HL-60 (cell line): ENCODE measurements at places on chromosomes 4 and X.

GRCh38 chrX:75623535-75623934, 100.7 kb upstream of the ZDHHC15 start:
- no peak for DNase-seq

DNA sequence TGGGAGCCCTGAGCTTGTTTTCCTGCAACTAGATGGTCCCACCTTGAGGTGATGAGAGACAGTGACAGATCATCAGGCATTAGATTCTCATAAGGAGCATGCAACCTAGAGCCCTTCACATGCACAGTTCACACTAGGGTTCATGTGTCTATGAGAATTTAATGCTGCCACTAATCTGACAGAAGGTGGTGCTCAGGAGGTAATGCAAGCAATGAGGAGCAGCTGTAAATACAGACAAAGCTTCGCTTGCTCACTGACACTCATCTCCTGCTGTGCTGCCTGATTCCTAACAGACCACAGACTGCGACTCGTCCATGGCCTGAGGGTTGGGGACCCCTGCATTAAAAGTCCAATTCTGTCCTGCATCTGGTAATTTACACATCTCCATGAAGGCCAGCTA, 141.6 kb downstream of the KCNIP4 start:
- DNase-seq = no peak

- DNase-seq = no peak
Measured at GRCh38 chr4:93396272-93396671, 432.3 kb upstream of the ATOH1 start.

- DNase-seq = no peak
Measured at GRCh38 chr4:54234497-54235205, 5.6 kb downstream of the PDGFRA start.

GRCh38 chr4:88696630-88697029, 999 bp downstream of the NAP1L5 start:
- no peak for DNase-seq

DNA sequence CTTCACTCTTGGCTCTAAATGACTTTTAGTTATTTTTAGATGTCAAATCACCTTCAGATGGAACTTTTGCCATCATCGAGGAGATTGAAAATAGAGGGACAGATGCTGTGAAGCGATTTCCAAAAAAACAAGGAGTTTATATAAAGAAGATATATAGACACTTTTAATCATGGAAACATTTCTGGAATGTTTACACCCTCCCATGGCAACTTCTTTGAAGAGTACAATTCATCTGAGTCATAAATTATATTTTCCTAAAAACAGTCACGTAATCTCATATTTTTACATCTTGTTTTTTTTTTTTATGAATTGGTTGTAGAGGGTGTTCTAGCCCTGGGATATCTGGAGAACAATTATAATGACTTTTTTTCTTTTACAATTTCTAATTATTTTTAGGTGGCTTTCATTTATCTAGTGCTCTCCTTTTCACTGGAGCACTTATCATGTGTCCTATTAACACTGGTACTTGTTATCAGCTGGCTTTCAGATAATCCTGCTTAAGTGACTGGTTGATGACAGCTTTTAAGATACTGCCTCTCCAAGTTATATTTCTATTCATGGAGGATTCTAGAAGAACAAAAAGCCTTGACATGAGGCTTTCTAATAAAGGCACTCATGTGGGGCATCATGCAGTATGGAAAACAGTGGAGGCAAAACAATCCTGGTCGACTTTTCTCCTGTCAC, 24.9 kb downstream of the PCDH7 start:
- DNase-seq = no peak

- DNase-seq = no peak
Measured at GRCh38 chrX:120672389-120672788, 42.5 kb upstream of the C1GALT1C1 start.

DNA sequence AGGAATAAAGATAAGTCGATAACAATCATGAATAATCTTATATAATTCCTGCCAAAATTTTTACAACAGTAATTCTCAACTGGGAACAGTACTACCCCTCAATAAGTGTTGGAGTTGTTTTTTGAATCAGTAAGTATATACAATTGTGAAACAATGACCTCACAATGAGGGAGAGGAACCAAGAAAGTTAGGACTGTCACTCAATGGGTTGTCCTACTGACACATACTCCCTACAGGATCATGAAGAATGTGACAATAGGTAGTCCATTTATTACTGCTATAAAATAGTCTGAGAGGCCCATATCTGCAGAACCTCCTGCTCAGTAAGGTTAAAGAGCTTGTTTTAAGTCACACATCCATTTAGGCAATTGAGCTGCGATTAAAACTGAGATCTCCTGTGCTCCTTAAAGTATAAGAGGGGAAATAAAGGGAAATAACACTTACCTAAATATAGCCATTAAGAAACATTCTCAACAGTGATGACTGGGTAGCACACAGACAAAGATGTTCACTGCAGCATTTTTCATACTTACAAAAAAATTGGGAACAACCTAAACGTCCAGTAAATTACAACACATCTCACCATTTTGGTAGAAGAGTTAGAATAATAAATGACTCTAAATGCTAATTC, 26.2 kb downstream of the FBXW7 start:
- no peak for DNase-seq

DNA sequence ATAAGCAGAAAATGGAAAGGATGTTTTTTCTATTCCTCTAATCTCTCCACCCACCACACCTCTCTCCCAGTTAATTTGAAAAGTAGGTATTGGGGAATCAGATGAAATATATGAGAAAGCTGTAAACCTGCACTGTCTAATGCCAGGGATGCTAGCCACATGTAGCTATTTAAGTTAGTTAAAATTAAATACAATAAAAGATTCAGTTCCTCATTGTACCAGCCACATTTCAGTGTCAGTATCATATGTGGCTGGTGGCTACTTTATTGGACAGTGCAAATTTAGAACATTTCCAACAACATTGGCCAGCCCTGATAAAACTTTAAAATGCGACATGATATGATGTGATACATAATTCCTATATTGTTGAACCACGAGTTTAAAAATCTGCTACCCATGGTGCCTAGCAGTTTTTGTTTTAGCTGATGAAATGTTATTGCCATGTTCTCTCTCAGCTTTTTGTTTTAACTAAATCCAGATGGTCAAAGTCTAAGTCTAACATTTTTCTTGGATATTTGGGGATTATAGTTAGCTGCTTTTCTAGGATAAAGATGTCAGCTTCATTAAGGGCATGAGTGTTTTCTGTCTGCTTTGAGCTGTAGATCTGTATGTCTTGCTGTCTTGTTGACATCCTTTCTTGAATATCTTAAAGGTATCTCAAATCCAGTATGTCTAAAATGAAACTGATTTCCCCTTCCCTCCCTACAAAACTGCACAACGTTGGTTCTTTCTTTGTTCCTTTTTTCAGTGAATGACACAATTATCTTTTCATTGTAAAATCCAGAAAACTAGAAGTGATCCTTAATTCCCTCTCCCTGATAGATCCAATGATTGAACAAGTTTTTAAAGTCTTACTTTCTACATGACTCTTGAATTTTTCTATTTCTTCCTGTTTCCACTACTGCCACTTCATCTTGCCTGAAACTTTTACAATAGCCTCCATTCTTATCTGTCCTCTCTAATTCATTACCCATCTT, 6.2 kb downstream of the ARFIP1 start:
- no peak for DNase-seq

GRCh38 chrX:19214311-19214710, 92.0 kb upstream of the ADGRG2 start:
- DNase-seq = no peak

DNA sequence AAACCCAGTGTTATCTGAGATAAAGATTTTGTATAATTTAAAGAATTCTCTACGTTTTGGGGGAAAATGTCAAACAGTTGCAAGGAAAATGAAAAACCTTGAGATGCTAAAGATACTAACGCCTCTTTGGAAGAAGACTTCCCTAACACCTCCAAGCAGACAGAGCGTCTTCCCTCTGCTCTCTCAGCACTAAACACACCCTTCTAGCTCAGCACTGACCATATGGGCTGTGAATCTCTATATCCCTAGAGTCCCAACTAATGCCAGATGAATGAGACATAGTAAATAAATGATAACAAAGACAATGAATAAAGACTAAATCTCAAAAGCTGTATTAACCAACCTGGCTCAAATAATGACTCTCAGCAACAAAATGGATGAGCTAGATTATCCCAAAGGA, 13.3 kb downstream of the FUNDC1 start:
- no peak for DNase-seq

GRCh38 chr4:129218897-129219296, 122.9 kb downstream of the C4orf33 start:
- no peak for DNase-seq

DNA sequence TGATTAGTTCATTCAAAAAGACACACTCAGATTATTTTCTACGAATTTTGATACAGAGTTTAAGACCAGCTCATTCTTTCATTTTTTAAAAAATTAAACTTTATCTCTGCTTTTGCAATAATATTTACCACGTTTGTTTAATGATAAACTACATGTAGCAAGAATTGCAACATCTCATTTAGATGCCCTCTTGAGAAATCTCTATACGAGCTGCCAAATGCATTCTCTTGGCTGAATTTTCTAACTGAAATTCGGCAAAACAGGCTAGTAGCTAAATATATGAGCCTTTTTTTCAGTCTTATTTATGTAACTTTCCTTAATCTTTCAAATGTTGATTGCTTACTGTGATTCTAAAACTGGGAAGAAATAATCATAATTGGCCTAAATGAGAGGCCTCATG, 2.1 kb upstream of the GC start:
- no peak for DNase-seq

DNA sequence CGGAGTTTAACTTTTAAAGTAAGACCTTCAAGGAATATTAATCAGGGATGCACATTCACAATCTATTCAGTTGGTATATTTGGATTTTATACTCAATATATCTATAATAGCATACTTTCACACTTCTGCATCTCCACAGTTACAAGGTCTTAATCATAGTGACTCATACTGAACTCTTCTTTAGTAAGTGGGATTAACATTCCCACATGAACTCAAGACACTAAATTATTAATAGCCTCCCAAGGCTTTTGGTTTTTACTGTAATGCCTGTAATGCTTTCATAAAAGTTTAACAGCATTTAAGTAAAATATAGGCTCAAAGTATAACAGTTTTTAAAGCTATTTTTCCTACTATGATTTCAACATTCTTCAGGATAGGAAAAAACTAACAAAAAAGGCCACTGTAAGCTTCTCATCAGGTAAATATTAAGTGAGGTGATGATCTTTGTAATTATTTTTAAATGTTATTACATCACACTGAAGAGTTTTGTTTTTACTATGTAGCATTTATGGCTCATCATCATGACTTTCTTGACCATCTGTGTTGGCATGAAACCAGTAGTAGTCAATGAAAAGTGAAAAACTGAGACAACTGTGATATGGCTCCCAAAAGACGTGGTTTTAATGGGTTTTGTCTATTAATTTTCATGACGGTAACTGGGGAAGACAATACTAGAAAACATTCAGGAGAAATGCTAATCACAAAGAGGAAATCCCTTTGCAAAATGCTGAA, 91.5 kb upstream of the GALNT7 start:
- DNase-seq = no peak

- no peak for DNase-seq
Measured at GRCh38 chr4:136414981-136415380, 1117.3 kb downstream of the PCDH18 start.

DNA sequence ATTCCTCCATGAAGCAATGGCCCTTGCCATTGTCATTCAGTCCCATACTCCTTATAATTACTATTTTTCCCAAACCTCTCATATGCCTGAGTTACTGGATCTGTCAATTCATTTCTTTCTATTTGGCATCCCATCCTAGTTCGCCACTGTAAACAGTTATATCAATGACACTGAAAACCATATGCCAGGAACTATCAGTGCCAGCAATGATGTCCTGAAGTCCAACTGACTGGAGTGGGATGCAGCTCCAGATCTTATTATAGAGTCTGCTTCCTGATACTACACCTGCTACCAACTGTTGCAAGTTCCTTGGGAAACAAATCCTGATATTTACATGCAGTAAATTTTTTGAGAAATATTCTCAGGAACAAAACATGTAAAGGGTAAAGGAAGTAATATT, 27.0 kb upstream of the BANK1 start:
- no peak for DNase-seq

DNA sequence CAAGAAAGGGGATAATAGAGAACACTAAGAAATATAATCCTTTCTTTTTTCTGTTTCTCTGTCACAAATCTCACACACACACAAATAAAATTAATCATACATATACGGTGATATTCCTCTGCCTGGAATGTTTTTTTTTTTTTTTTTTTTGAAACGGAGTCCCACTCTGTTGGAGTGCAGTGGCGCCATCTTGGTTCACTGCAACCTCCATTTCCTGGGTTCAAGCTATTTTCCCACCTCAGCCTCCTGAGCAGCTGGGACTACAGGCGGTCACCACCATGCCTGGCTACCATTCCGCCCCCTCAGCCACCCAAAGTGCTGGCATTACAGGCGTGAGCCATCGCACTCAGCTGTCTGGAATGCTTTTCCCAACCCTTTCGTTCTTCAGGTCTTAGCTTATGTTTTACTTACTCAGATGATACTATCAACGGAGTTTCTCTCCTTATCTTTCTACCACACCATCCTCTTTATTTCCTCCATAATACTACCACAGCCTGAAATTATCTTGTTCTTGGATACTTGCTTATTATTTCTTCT, 69.3 kb downstream of the ANKRD17 start:
- DNase-seq = no peak

GRCh38 chrX:13759152-13759718, 24.7 kb downstream of the OFD1 start:
- peak; percentile 61 for DNase-seq

- DNase-seq = no peak
Measured at GRCh38 chr4:105002278-105002677, 144.4 kb upstream of the TET2 start.

DNA sequence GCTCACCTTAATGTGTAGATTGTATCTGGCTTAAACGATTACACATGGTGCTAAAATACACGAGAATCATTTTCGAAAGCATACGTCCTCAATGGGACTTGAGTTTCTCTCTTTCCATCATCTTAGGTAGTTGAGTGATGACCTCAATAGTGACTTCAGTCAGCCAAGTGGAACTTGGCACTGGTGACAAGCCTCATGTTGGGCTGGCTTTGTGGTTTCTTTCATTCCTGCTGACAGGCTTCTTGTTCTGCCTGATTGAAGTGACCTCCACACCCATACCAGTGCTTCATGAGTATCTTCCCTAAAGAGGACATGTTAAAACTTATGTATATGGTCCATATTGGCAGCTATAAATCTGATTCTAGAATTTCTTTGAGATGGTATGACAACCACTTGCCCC, 159.1 kb upstream of the WDR1 start:
- no peak for DNase-seq

GRCh38 chr4:184253072-184253420, 35.4 kb upstream of the ENPP6 start:
- no peak for DNase-seq
